ENCODE measurements at places on chromosomes 2 and 18.

DNA sequence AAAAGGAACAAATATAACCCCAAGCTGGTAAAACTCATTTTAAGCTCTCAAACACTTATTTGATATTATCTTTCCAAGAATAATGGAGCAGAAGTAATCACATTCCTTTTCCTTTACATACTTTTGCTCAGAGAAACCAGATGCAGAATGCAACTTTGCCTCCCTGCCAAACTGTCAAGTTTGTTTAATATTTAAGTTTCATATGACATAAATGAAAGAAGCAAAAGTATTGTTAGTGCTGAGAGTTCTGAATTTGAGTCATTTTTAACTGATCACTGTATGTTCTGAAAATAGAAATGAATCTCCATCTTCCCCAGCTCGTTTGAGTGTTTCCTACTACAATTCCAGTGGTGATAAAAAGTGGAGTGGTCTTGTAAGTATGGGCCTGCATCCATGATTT lies 423.4 kb downstream of the PID1 start:
- no peak for DNase-seq

DNA sequence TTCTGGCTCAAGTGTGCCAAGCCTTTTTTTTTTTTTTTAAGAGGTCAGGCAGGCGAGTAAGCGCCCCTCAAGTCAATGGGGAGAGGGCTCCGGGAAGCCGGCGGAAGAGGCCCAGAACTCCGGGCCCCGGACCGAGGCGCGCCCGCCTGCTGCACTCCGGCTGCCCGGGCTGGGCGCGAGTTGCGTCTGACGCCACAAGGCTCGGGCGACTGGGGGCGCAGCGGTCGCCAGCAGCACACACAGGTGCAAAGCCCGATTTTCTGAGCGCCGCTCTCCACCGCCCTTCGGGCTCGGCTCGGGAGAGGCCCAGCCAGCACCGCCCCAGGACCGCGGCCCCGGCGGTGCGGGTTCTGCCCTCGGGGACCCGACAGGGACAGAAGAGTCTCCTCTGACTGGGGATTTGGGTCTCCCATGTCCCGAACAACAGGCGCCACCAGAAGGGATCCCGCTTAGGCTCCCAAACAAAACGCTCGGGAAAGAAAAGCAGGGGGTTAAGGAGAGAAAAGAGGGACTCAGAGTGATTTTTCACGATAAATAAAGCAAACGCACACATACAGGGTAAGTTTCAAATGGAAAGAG lies 787 bp downstream of the ERBB4 start:
- no peak for DNase-seq

GRCh38 chr2:84041506-84041905 lies 417.6 kb downstream of the SUCLG1 start:
- DNase-seq = no peak

- DNase-seq = no peak
Observed at GRCh38 chr2:69465513-69466456, 28.6 kb upstream of the NFU1 start.

DNA sequence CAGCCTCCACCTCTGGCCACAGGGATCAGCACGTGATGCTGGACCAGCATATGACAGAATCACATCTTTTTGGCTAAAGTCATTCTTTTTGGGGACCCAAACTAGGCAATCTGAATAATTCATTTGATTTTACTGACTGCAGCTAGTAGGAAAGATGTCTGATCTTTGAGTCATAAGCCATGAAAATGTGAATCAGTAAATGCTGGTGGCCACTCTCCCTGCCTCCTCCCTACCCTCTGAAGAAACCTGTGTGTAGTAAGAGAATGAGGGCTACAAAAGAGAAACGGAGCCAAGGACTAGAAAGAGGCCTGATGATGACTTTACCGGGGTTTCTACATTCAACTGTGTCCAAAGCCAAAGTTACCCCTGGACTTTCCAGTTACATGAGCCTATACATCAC lies 10.1 kb upstream of the LRPPRC start:
- no peak for DNase-seq

GRCh38 chr18:13568443-13569392 lies 157.6 kb downstream of the FAM210A start:
- no peak for DNase-seq

- peak; percentile 6 for DNase-seq
Observed at GRCh38 chr2:191218292-191218898, 26.8 kb upstream of the MYO1B start.

- no peak for DNase-seq
Observed at GRCh38 chr2:236776695-236777251, 207.1 kb downstream of the ACKR3 start.

- peak; percentile 83 for DNase-seq
Observed at GRCh38 chr2:5530011-5530696, 162.0 kb upstream of the SOX11 start.

- no peak for DNase-seq
Observed at GRCh38 chr2:28704621-28705020, 47.0 kb upstream of the PPP1CB start.

DNA sequence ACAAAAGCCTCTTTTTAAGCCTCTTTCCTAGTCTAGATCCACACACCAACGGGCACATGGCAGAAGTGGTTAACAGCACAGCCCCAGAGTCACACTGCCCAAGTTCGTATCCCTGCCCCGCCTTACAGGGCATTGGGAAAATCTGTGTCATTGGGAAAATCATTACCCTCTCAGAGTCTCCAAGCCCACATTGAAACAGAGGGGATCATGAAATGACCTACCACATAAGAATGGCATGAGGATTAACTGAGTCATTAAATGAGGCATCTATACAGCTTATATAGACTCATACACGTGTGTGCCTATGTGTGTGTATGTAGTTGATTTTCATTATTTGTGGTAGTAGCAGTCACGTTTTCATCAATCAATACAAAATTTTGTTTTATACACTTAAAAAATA lies 469.0 kb upstream of the POU3F3 start:
- no peak for DNase-seq

DNA sequence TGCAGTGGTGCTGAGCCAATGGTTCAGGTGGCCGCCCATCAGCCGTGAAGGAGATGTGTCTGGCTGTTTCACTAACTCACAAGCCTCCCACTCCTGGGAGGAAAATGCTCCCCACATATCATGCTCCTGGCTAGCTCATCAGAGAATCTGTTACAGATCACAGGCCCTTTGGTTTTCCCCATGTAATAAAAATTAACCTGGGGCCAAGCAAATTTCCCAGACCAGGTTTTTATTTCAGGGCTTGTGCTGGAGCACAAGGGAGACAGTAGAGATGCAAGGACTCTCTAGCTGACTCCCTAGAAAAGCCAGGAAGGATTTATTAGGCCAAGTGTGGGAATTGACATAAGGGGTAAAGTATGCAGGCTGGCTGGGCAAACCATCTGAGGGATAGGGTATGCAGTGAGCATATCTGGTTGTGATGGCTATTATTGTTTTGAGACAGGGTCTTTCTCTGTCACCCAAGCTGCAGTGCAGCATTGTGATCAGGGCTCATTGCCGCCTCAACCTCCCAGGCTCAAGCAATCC lies 40.6 kb upstream of the CCBE1 start:
- DNase-seq = no peak

- no peak for DNase-seq
Observed at GRCh38 chr18:10705291-10705690, 179.5 kb downstream of the NAPG start.
